Stimulated activated CD8-positive, alpha-beta memory T cell treated with anti-CD3 and anti-CD28 coated beads, Interleukin-7, amount 100 ng/mL, for 24 hours (primary cell): ENCODE measurements at places on chromosomes 7 and 10.

DNA sequence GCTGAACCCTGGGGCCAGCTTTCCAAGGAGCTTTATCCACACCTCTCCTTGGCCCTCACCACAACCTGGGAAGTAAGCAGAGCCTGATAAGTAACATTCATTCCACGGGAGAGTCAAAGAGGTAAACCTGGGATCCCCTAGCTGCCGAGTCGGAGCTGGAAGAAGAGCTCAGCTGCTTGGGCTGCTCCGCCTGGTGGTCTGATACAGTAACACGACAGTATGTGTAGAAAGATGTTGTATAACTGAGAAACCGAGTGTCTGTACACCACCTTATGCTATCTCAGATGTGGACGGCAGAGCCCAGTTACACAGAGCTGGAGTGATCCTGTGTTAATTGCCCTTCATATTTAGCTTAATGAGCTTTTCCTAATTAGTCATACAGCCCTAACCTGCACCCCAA, 151.3 kb upstream of the KMT2E start:
- DNase-seq, result no peak

DNA sequence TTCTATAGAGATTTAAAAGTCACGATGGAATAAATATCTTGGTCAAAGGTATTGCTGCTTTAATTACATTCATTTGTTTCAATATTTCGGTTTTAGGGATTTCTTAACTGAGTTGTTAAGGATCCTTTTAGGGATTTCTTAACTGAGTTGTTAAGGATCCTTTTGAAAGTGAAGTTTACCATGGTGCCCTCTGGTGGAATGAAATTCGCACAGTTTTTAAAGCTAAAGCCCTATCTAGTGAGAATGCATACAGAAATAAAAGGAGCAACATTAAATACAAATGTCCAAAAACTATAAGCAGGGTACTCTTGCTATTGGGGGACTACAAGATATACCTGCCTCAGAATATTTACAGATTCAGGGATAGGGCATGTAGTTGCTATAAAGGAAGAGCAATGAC, 193.7 kb downstream of the RNLS start:
- no peak for DNase-seq

DNA sequence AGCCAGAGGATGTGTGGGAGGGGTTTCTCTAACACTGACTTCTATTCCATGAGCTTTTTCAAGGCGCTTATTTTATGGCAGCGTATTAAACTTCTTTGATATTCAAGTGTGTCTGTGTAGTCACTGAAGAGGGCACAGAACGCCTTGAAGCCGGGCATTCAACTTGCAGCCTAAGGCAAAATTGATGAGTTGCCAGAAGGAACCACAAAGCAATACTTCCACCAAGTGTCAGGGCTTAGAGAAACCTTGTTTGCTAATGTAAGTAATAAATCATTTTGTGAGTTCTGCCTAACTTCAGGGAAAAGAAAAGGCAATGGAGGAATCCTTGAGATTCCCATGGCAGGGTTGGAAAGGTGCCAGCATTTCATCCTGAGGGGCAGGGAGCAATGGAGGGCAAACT, 163.8 kb downstream of the LCOR start:
- no peak for DNase-seq

DNA sequence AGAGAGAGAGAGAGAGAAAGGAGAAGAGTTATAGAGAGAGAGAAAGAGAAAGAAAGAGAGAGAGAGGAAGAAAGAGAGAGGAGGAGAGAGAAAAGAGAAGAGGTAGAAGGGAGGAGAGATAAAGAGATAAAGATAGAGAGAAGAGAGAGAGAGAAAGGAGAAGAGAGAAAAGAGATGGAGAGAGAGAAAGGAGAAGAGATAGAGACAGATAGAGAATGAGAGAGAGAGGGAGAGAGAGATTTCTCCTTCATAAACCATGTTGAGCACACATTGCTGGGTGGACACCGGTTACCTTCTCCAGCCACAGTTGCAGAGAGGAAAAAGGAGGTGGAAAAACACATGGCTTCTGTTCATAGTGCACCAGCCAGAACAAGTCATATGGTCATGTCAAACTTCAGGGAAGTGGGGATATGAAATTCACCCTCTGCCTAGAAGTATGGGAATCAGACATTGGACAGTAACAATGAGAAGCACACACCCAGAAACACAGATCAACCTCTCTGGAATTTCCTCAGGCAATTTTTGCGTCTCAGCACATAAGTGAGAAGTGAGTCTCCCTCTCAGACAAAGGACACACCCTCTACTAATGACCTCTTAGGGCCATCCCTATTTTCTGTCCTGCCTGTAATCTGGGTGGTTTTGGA, 172.5 kb upstream of the SVIL start:
- no peak for DNase-seq

DNA sequence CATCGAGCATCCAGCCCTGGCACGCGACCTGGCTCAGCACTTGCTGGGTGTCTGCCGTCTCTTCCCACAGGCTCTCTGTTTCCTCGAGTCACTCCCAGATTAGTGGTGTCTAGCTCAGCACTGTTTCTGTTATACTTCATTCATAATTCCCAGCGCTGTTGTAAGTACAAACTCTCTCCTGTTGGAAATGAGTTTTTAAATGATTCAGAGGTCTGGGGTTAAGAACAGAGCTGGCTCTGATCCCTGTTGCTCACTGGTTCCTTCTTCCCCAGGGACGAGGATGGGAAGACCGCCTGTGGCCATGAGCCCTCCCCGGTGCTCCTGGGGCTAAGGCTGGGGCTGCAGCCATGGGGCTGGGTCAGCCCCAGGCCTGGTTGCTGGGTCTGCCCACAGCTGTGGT, 17.3 kb upstream of the C10orf95 start:
- no peak for DNase-seq

GRCh38 chr7:32218741-32219288, 148.6 kb upstream of the PDE1C start:
- no peak for DNase-seq

GRCh38 chr7:134448356-134449229, 10.3 kb downstream of the AKR1B1 start:
- DNase-seq, result no peak

DNA sequence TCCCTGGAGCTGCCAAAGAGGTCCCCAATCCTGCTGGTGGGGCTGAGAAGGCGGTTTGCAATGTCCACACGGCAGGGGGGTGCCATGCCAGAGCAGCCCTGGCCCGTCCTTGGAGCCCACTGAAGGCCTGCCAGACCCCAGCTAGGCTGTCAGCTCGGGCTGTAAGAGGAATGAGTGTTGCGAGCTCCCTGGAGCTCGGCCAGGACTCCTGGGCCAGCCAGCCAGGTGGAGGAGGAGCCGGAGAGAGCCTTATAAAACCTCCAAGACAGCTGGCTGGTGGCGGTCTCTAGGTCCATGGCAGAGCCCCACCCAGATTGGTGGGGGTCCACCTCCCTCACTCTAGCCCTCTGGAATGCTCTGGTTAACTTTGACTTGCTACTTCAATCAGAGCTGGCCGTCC, 55.1 kb upstream of the CALN1 start:
- no peak for DNase-seq

GRCh38 chr10:104293011-104293410, 24.0 kb downstream of the GSTO2 start:
- no peak for DNase-seq
